Tibial nerve (tissue), 4 donors: ENCODE measurements at places on chromosomes 2 and 18.

- no peak for DNase-seq
Measured at GRCh38 chr2:40208463-40208862, 243.4 kb downstream of the SLC8A1 start.

GRCh38 chr2:47429795-47430194, 26.8 kb downstream of the MSH2 start:
- no peak for DNase-seq

DNA sequence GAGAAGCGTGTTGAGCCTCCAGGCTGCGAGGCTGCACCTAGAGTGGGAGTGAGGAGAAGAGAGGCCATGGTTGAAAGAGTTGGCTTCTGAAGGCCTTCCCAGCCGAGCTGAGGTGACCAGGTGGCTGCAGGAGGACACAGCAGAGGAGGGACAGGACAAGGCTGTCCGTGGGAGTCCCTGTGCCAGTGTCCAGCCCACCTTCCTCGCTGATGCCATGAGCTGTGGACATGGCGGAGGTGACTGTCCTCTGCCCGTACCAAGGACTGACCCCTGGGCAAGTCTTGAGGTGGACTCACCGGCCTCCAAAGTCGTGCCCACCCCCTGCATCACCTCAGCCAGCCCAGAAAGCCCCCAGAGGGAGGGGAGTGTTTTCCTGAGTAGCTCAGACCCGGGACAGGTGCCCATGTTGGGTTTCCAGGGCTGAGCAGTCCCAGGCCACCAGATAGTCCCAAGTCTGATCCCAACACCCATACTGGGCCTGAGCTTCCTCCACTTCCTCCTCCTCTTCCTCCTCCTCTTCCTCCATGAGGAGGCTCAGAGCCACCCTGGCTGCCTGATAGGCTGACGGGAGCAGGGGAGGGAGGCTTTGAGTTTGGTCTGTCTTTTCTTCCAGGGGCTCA, 43.0 kb upstream of the FOSL2 start:
- no peak for DNase-seq

DNA sequence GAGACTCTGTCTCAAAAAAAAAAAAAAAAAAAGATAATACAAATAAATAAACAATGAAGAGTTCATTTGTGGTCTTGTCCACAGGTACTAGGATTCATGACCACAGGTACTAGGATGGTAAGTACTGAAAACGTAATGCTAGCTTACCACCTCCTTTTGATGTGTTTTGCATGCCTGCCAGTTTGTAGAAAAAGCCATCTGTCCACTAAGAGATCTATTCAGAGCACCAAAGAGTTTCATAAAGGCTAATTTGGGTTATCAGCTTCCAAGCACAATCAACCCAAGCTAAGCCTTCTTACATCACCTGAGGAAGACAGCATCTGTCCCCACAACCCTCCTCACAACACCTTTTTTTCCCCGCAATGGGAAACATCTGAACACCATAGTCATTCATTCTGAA, 477.2 kb downstream of the ZEB2 start:
- DNase-seq: no peak

- DNase-seq: no peak
Measured at GRCh38 chr18:76426737-76427305, 68.2 kb downstream of the ZNF516 start.

GRCh38 chr2:45806563-45807358, 155.3 kb downstream of the PRKCE start:
- DNase-seq: no peak

DNA sequence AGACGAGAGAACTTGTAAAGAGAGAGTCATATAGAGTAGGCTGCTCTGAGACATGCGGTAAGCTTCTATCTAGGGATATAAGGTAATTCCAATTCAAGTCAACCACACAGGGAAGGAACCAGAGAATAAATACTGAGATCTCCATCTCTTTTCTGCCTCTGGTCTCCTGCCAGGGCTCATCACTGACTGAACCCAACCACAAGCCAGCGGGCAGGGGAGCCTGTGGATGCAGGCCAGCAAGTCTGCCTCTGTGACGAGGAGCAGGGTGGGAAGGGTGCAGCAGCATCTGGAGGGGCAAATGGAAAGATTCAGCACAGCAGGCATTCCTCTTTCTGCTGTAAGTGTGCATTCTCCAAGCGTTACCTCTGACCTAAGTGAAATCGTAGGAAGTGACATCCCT, 82.2 kb downstream of the ICOS start:
- DNase-seq: no peak

DNA sequence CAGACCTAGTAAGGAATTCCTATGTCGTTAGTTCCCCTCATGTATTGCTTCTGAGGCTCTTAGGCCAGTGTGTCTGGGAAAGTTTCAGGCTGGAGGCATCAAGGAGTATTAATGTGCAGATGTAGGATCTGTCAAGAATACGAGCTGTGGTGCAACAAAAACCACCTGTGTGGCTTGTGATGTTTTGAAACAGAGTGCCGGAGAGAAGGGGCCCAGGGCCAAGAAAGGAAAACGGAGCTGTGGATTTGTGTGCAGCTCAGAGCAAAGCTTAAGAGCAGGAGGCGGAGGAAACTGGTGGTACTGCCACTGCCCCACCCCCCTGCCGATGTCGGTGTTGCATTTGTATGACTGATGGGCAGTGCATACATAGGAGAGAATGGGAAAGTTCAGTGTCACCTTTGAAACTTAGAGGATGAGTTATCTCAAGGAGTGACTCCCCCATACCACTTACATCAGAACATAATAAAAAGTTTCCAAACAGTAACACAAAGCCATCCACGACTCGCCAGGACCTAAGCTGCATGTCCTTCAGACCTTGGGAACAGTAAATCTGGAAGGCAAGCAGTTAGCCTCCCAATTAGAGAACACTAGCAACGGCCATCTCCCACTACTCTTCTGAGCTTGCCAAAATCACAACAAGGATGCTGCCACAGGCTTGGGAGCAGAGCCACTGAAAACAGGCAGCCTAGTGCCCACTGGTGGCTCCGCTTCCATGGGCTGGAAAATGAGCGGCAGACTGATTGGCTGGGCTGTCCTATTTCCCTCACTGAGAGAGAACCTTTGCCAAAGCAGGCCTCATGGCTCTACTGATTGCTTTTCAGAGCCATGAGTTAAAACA, 152.7 kb upstream of the NT5C1B start:
- no peak for DNase-seq

GRCh38 chr2:89833116-89833779, 1141.8 kb downstream of the RPIA start:
- DNase-seq: no peak

GRCh38 chr2:126656431-126657147, 631 bp downstream of the GYPC start:
- DNase-seq: no peak

GRCh38 chr2:213227458-213227857, 56.8 kb upstream of the SPAG16 start:
- no peak for DNase-seq

DNA sequence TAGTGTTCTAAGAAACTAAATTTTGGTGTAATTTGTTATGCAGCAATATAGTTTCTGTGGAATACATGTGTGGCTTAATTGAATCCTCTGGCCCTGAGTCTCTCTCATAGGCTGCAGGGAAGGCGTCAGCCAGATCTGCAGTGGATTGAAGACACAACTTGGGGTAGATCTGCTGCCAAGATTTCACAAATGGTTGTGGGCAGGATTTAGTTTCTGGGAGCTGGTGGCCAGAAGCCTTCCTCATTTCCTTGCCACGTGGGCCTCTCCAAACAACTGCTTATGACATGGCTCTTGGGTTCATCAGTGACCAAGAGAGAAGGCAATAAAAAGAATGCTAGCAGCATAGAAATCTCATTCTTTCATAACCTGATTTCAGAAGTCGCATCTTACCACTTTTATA, 28.2 kb downstream of the CCDC102B start:
- no peak for DNase-seq

- DNase-seq: no peak
Measured at GRCh38 chr2:88190808-88191721, 20.9 kb downstream of the THNSL2 start.

- no peak for DNase-seq
Measured at GRCh38 chr2:180472133-180472532, 465.0 kb upstream of the CWC22 start.

- no peak for DNase-seq
Measured at GRCh38 chr2:230762317-230762896, 49.8 kb downstream of the CAB39 start.

- DNase-seq: no peak
Measured at GRCh38 chr2:709138-709765, 32.0 kb upstream of the TMEM18 start.

GRCh38 chr2:37619959-37620300, 51.5 kb downstream of the CDC42EP3 start:
- no peak for DNase-seq

DNA sequence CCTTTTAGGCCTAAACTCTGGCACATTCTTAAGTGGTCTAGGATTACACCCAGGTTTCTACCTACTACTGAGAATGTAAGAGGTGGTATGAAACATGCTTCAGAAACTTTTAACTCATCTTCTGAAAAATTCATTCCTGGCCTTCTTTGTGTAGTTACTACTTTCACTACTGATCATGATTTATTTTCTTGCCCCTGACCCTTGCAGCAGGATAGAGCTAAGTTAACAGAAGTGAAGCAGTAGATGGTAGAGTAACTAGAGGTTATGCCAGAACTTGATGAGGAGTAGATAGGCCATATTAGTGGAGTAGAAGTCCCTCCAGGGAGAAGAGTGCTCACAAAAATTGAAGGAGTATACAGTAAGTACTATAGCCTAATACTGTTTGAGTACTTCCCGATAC, 75.5 kb upstream of the MSTN start:
- no peak for DNase-seq

- DNase-seq: no peak
Measured at GRCh38 chr2:230319211-230319862, 7.7 kb upstream of the SP140L start.

GRCh38 chr18:46343931-46344372, 239.8 kb downstream of the HAUS1 start:
- DNase-seq: no peak

DNA sequence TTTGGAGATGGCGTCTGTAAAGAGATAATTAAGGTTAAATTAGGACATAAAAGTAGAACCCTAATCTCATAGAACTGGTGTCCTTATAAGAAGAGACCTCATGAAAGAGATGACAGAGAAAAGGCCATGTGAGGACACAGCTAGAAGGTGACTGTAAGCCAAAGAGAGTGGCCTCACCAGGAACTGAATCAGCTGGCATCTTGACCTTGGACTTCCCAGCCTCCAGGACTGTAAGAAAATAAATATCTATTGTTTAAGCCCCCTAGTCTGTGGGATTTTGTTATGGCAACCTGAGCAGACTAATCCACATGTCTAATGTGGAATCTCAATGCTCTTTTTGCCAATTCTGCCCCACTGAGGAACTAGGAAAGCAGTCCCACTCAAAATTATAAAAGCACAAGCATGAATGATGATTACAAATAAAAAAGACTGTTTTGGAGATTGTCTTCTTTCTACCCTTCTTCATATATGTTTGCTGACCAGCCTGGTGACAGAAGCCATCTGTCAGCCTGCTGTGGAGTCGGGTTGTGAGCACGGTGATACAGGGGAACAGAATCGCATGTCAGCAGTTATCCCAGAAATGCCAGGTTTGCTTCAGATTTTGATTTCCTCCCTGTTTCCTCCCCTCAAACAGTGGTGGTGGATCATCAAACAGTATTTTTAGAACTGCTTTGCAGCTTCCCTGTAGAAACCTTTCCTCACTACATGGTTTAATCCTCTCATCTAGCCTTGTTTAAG, 54.2 kb downstream of the INPP4A start:
- DNase-seq: no peak

DNA sequence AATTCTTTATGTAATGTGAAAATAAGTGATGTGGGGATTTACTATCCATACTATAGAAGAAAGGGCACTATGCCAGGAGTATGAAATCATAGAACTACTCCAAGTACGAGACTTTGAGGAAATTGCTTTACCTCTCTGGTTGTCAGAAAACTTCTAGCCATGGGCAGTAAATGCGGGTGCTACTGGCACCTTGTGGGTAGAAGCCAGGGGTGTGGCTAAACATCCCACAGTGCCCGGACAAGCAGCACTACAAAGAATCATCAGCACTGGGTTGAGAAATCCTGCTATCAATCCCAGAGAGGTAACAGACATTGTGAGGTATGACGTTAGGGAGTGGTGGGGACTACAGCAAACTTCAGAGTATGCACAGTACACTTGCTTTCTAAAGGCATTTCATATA, 453.5 kb upstream of the TNP1 start:
- DNase-seq: no peak

- no peak for DNase-seq
Measured at GRCh38 chr2:55012672-55013484, 37.4 kb downstream of the RTN4 start.

- no peak for DNase-seq
Measured at GRCh38 chr2:20934236-20934635, 109.6 kb downstream of the APOB start.

- no peak for DNase-seq
Measured at GRCh38 chr2:68776124-68776523, 41.5 kb downstream of the ARHGAP25 start.

DNA sequence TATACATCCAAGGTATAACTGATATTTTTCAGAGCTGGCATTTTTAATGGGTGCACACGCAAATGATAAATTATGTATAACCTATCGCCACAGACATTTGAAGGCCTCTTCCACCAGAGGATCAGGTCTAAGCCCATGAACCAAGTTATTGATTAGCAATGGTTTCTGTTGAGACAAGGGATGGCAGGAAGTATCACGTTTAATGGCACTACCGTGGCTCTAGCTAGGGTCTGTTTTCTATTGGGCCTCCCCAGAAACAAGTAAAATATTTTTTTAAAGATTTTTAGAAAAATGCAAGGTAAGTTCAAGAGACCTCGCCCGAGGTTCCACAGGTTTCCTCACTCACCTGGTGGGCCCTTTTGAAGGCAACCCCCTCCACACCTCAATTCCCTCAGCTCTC, 667 bp downstream of the GFPT1 start:
- no peak for DNase-seq

- no peak for DNase-seq
Measured at GRCh38 chr2:162330881-162331280, 12.4 kb upstream of the IFIH1 start.

- DNase-seq: no peak
Measured at GRCh38 chr18:10476338-10476791, 21.9 kb downstream of the APCDD1 start.

GRCh38 chr2:121771976-121772742, 16.7 kb downstream of the TSN start:
- DNase-seq: no peak

- no peak for DNase-seq
Measured at GRCh38 chr2:207854484-207855440, 85.1 kb upstream of the FZD5 start.

DNA sequence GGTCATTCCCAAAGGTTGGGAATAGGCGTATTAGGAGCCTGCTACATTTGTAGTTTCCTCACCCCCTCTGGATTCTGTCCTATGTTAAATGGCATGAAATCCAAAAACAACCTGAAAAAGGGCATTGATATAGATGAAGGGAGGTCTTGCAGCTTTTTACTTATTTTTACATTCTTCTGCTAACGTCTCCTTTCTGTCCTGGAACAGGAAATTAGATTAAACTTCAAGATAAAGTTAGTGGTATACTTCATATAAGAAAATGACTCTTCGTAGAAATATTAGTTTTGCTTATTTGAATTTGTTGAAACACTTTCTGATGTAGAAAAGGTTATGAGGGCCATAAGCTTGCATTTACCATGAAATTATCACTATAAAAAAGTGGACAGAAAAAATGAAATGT, 694.5 kb downstream of the ADCYAP1 start:
- no peak for DNase-seq

- DNase-seq: no peak
Measured at GRCh38 chr2:31312898-31313297, 78.9 kb downstream of the EHD3 start.

GRCh38 chr2:15819562-15820256, 120.6 kb upstream of the MYCN start:
- no peak for DNase-seq
